HFFc6 (cell line): ENCODE measurements at places on chromosomes 5 and 9. TPM values are rescaled to one million over a fixed set of nuclear protein-coding genes. Genes with fewer than 3 reads are reported as not detected.

- no peak for DNase-seq
Observed at GRCh38 chr9:68560071-68560844, 19.6 kb upstream of the TMEM252 start.

- DNase-seq, result peak; percentile 97
Observed at GRCh38 chr9:127838375-127839078, 15.9 kb downstream of the ENG start.

DNA sequence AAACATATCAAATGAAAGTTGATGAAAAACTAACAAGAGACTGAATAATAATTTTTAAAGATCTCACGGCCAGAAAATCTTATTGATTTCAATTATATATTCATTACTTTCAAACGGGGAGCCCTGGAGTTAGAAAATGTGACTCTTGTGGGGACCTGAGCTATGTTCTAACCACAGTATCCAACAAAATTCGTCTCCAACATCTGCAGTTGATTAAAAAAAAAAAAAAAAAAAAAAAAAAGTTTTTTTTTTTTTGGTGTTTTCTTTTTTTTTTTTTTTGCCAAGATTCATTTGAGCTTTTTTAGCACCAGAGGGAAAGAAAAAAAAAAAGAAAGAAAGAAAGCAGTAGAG lies 144.3 kb upstream of the PIK3R1 start:
- no peak for DNase-seq

Gene ASPN
- 4.3 to 6.7 TPM (median 5.2 TPM) in 3 replicates for total RNA-seq
